T-helper 2 cell treated with Interferon-gamma antibody and Interleukin-4, amounts not matched to agents 100 ng/mL and 5 ng/mL, for 36 hours (primary cell): ENCODE measurements at places on chromosomes 11 and 22. TPM values are rescaled to one million over a fixed set of nuclear protein-coding genes. Genes with fewer than 3 reads are reported as not detected.

The ASPHD2 gene
- total RNA-seq = 13.7 and 14.1 TPM in 2 replicates

The ALG8 gene
- 65.2 and 66.7 TPM in 2 replicates for total RNA-seq

The KCNJ4 gene
- total RNA-seq = not detected in 2 replicates

The TMEM121B gene
- 0.09 TPM in 2 replicates for total RNA-seq

The LRRC74B gene
- total RNA-seq = not detected in 2 replicates

The KCNE3 gene
- total RNA-seq = not detected in 2 replicates

The OR2AG1 gene
- not detected in 2 replicates for total RNA-seq
